Natural killer cell (primary cell): ENCODE measurements at places on chromosomes 6 and 20. TPM values are rescaled to one million over a fixed set of nuclear protein-coding genes. Genes with fewer than 3 reads are reported as not detected.

DNA sequence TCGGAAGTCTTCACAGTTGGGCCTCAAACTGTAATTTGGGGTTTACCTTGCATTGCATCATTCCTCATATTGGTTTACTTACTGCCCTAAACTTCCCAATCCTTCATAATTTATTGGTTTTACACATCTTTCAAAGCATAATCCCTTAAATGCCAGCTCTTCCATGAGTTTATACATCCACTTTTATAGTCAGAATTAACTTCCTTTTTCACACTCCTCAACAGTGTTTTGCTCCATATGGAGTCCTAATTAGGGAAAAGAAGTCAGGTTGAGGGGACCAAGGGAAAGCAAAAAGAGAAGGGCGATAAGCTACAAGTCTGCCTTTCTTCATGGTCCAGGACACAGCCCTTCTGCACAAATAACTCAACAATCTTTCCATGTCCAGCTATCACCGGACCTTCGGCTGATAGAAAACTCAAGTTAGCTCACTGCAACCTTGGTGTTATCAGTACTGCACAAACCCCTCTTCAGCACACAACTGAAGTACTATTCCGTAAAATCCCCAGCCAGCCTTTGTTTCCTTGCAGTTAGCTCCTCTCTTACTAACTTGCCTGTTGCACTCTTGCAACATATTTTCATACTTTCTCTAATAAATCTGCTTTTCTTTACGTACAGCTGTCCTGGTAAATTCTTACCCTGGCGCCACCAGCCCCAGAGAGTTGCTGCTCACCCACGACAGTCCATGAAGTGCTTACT, 2.0 kb downstream of the EEF1E1 start:
- H3K27ac ChIP-seq, result no peak overlapping the region
- no peak for DNase-seq
- H3K36me3 ChIP-seq, result peaks cover 14% of the 10 kb centered on the region
- H3K4me1 ChIP-seq, result peaks cover 9% of the 10 kb centered on the region
- no peak overlapping the region for H3K4me3 ChIP-seq

The CTCFL gene
- total RNA-seq, result not detected

DNA sequence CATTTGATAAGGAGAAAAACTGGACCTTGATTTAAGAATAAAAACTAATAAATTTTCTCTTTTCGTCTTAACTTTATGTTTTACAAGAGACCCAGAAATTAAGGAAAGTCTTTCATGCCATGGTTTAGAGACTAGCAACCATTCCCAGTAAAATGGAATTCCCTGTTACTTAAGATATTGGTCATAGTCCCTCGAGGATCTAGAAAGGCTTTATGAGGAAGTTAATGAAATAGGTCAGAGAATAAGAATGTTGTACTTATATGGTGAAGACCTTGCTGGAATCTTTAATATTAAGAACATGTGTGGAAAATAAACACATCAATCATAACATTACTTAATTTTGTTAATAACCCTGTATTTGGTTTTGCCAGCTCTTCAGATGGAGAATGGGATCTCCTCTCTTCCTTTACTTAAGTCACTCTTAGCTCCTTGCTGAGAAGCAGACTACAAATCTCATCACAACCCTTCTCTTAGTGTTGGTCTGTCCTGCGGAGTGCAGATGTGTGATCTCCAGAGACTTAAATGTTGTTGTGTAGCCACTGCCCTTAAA, 382.9 kb downstream of the QKI start:
- H3K27ac ChIP-seq, result no peak overlapping the region
- peaks cover 5% of the 10 kb centered on the region for H3K27me3 ChIP-seq
- no peak for DNase-seq
- H3K36me3 ChIP-seq, result no peaks in the 10 kb centered on the region

DNA sequence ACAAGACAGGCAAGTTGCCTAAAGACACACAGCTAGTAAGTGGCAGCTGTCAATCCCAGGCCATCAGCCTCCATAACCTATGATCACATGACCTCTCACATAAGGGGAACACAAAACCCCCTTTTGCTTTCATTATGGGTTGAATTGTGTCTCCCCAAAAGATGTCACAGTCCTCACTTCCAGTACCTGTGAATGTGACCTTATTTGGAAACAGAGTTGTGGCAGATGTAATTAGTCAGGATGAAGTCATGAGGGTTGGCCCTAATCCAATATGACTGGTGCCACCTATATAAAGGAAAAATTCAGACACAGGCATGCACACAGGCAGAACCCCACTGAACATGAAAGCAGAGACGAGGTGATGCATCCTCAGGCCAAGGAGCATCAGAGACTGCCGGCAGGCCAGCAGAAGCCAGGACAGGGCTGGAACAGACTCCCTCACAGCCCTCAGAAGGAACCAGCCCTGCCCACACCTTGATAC, 33.6 kb downstream of the GFOD1 start:
- H3K27ac ChIP-seq, result peak overlapping the region; percentile 91
- peak; percentile 65 for DNase-seq
- H3K27me3 ChIP-seq, result no peaks in the 10 kb centered on the region
- peaks cover 60% of the 10 kb centered on the region for H3K4me1 ChIP-seq
- no peak overlapping the region for H3K4me3 ChIP-seq
- H3K36me3 ChIP-seq, result peaks cover 20% of the 10 kb centered on the region

The NOTCH4 gene
- 2.7 TPM for total RNA-seq

The UNC5CL gene
- 4.4 TPM for total RNA-seq

- H3K27ac ChIP-seq, result no peak overlapping the region
- no peaks in the 10 kb centered on the region for H3K4me1 ChIP-seq
- H3K27me3 ChIP-seq, result no peaks in the 10 kb centered on the region
- no peak for DNase-seq
Observed at GRCh38 chr6:9543649-9544048, 871.2 kb downstream of the TFAP2A start.

The PDE10A gene
- total RNA-seq, result not detected

DNA sequence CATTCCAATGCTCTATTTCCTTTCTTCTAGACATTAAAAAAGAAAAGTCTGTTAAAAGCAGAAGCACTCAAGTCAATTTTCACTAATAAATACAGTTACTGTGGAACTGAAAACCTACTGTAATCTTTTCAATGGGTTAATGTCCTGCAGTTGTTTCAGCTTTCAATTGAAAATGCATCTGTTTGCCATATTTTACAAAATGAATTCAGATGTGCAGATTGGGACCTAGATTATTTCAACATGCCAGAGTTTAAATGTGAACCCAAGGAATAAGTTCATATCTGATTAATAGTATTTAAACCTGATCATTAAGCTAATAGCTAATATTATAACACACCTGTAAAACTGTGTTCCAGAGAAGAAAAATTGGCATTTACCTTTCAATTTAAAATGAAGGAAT, 9.7 kb downstream of the SUPT3H start:
- no peaks in the 10 kb centered on the region for H3K4me1 ChIP-seq
- H3K36me3 ChIP-seq, result no peaks in the 10 kb centered on the region
- no peak overlapping the region for H3K27ac ChIP-seq
- no peak for DNase-seq

GRCh38 chr6:161211380-161212035, 62.4 kb downstream of the AGPAT4 start:
- DNase-seq, result no peak
- no peaks in the 10 kb centered on the region for H3K4me1 ChIP-seq
- H3K36me3 ChIP-seq, result no peaks in the 10 kb centered on the region
- no peak overlapping the region for H3K27ac ChIP-seq

DNA sequence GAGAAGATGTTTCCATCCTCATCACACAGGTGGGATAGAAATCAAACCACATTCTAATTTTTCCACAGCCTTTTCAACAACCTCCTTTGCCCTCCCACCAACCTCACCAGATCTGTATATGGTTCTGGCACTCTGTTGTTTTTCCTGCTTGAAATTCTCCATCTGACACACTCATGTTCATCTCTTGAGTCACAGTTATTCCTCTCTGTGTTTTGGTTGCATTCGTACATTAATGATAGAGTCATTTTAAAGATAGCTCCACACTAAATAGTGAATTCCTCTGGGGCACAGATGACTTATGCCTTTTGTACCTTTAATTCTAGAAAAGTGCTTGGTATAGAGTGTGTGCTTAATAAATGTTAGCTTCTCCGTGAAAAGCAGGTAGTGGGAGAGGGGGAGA, 1.4 kb upstream of the GCLC start:
- no peak overlapping the region for H3K4me3 ChIP-seq
- no peak for DNase-seq
- no peaks in the 10 kb centered on the region for H3K36me3 ChIP-seq
- no peak overlapping the region for H3K27ac ChIP-seq

- H3K4me3 ChIP-seq, result no peak overlapping the region
- peaks cover 11% of the 10 kb centered on the region for H3K4me1 ChIP-seq
- no peaks in the 10 kb centered on the region for H3K36me3 ChIP-seq
- no peak overlapping the region for H3K27ac ChIP-seq
- peaks cover 46% of the 10 kb centered on the region for H3K27me3 ChIP-seq
Observed at GRCh38 chr6:27495386-27496135, 22.7 kb upstream of the ZNF184 start.

The FAXC gene
- total RNA-seq, result not detected

DNA sequence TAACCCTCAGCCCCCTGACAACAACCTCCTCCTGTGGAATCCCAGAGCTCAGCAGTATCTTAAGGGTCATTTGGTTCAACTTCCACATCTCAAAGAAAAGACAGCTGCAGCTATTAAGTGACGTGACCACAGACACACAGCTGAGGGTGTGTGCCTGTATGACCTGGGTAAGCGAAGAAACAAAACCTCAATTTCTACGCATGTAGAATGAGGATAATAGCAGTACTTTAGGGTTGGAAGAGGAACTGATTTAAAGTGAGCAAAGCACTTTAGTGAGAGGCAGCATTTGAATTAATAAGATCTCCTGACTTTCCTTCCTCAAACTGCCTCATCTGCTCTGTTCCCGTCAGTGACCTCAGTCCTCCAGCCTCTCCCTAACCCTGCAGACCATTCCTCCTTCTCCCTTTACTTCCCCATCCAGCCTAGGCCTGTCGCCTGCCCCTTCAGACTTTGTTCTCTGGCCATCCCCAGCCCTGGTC, 6.8 kb upstream of the ARMC2 start:
- no peak overlapping the region for H3K4me3 ChIP-seq
- H3K27me3 ChIP-seq, result no peaks in the 10 kb centered on the region
- DNase-seq, result no peak
- no peak overlapping the region for H3K27ac ChIP-seq

- no peak for DNase-seq
- H3K36me3 ChIP-seq, result no peaks in the 10 kb centered on the region
- no peak overlapping the region for H3K4me3 ChIP-seq
- H3K27me3 ChIP-seq, result no peaks in the 10 kb centered on the region
Observed at GRCh38 chr20:36339646-36340592, 33.8 kb downstream of the DLGAP4 start.

DNA sequence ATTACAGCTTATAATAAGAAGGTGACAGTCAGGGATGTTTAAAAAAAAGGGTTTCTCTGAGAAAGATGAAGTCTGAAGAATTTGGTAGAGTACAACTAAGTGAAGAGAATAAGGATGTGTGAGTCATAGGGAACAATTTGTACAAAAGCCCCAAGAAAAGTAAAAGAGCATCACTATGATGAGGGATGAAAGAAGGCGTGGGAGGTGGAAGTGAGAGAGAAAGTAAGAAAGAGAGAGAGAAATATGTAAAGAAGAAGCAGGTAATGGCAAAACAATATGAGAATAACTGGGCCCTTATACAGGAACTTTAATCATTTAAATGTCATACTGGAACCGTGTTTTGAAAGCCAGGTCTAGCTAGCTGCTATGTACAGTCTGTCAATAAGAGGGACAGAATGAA, 179.4 kb downstream of the ASCC3 start:
- no peak overlapping the region for H3K27ac ChIP-seq
- H3K4me3 ChIP-seq, result no peak overlapping the region
- H3K4me1 ChIP-seq, result no peaks in the 10 kb centered on the region
- no peaks in the 10 kb centered on the region for H3K27me3 ChIP-seq

The PLG gene
- not detected for total RNA-seq

The PSMF1 gene
- 97.1 TPM for total RNA-seq

DNA sequence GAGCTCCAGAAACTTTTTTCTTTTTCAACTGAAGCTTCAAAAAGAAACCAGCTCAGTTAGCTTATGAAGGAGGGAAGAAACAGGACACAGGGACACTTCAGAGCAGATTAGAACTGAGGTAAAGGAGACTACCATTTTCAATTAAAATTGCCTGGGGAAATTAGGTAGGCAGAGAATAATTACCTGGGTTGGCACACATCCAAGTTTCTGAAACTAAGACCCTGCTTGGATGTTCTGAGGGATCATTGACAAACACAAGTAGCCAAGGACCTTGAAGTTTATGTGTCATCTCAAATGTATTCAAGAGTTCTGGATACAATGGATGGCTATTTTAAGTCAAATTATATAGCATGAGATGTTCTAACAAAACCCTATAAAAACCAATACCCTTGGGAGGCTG, 137.6 kb downstream of the PLCB4 start:
- H3K36me3 ChIP-seq, result no peaks in the 10 kb centered on the region
- no peaks in the 10 kb centered on the region for H3K27me3 ChIP-seq
- no peak overlapping the region for H3K27ac ChIP-seq
- H3K4me3 ChIP-seq, result no peak overlapping the region

The PAX1 gene
- not detected for total RNA-seq

DNA sequence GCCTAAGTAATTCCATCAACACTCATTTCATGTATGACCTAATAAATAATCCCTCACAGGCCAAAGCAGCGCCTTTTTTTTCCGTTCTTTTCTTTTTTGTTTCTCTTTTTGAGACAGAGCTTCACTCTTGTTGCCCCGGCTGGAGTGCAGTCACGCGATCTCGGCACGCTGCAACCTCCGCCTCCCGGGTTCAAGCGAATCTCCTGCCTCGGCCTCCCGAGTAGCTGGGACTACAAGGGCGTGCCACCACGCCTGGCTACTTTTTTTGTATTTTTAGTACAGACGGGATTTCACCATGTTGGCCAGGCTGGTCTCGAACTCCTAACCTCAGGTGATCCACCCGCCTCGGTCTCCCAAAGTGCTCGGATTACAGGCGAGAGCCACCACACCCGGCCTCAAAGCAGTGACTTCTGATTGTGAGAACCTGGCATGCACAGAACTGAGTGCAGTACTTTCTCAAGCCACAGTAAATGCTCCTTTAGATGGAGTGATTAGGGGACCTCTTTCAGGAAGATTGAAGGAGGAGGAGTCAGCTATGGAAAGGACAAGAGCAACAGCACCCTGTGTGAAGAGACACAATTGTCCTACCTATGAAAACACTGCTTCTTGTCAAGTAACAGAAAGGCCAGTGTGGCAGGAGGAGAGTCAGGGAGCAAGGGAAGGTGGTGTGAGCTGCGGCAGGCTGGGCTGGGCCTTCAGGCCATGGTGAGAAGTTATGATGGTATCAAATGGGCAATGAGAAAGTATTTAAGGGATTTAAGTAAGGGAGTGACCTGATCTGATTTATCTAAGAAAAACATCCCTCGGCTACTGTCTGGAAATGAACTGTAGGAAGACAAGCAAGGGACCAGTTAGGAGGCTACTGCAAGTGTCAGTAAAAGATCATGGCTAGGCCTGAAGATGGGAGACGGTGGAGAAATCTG, 1.7 kb upstream of the SCAF8 start:
- peaks cover 20% of the 10 kb centered on the region for H3K4me1 ChIP-seq
- no peaks in the 10 kb centered on the region for H3K27me3 ChIP-seq
- no peaks in the 10 kb centered on the region for H3K36me3 ChIP-seq
- H3K27ac ChIP-seq, result no peak overlapping the region
- no peak for DNase-seq

The CDH26 gene
- total RNA-seq, result 1.8 TPM

- H3K27me3 ChIP-seq, result no peaks in the 10 kb centered on the region
- no peaks in the 10 kb centered on the region for H3K36me3 ChIP-seq
- peaks cover 18% of the 10 kb centered on the region for H3K4me1 ChIP-seq
- peak within 1 kb of the TSS; percentile 79 for H3K4me3 ChIP-seq
- DNase-seq, result peak; percentile 79
Observed at GRCh38 chr6:73262671-73263569, at the start of gene KHDC1. KHDC1 (minus strand) TSS chr6:73263196; CDS start chr6:73242517, 20,679 bp downstream.

The COX4I2 gene
- not detected for total RNA-seq
